ENCODE measurements at places on chromosomes 2 and 18.

DNA sequence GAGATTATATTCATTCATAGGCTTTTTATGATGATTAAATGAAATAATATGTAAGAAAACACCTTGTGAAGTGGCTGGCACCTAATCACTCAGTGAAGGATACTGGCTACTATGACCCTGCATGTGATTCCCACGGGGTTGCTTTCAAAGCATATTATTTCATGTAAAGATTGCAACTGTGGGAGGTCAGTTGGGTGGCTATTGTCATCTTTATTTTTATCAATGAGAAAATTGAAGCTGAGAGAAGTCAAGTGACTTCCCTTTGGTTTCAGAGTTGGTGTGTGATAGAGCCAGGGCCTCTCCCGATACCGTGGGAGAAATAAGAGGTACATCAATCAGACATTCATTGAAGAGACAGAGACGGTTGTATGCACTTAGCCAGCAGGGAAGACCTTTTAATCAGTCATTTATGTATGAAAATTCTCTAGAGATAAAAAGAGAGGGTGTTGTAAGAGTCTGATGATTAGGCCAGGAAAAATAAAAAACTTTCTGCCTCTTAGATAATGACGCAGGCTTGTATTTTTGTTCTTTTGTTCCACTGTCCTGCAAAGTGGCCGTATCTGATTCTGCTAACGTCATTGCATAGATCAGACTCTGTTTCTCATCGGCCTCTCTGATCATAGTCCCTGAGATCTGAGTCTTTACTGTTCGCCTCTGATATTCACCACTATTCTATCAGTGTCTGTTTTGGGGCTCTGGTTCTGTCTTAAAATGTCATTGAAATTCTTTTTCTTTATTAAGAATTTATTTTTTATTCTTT, 50.5 kb downstream of the QPCT start:
- DNase-seq: no peak

- DNase-seq: no peak
Observed at GRCh38 chr2:17163638-17164037, 354.6 kb downstream of the RAD51AP2 start.

GRCh38 chr2:15284614-15285013, 276.5 kb downstream of the NBAS start:
- DNase-seq: no peak

DNA sequence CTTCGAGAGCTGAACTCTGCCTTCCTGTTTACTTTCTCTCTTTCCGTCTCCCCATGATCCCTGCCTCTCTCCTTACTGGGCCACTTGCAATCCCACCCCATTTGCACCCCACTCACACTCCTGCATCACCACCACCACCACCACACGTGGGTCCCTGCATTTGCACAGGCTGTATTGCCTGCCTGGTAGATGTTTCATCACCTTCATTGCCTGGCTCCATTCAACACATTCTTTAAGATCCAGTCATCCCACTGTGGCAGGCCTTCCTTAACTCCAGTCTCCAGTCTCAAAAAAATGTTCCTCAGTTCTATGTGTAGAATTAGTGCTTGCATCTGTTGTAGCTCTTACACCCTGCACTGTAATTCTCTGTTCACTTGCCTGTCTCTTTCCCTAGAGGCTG, 13.9 kb downstream of the NOSTRIN start:
- DNase-seq: no peak

Measured in HCT116 (cell line).